Activated CD4-positive, alpha-beta T cell treated with anti-CD3 and anti-CD28 coated beads, Interleukin-2, Interleukin-4, amounts not matched to agents 100 ng/mL and 50 ng/mL, durations not matched to agents 16 hours and 8 hours (primary cell): ENCODE measurements at places on chromosomes 7 and 10.

- DNase-seq = no peak
Measured at GRCh38 chr7:42687211-42688055, 224.4 kb downstream of the C7orf25 start.

- DNase-seq = no peak
Measured at GRCh38 chr7:43650457-43651052, 67.6 kb downstream of the STK17A start.

DNA sequence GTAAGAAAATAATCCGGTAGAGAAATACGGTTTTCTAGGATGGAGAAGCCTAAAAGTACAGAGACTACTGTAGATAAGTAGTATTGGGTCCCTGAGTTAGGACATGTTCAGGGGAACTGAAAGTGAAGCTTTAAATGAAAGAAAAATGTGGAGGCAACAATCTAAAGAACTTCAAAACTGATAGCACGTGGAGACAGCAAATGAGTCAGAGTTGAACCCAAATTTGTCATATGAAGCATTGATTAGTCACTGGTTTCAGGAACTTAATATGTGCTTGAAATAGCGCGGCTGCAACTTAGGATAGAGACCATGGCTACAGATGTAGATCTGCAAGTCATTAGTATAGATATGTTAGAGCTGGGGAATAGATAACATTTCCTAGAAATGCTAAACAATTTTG, 1138.6 kb upstream of the SORCS1 start:
- DNase-seq = no peak

GRCh38 chr7:157932498-157933218, 595.9 kb downstream of the DNAJB6 start:
- peak; percentile 8 for DNase-seq

DNA sequence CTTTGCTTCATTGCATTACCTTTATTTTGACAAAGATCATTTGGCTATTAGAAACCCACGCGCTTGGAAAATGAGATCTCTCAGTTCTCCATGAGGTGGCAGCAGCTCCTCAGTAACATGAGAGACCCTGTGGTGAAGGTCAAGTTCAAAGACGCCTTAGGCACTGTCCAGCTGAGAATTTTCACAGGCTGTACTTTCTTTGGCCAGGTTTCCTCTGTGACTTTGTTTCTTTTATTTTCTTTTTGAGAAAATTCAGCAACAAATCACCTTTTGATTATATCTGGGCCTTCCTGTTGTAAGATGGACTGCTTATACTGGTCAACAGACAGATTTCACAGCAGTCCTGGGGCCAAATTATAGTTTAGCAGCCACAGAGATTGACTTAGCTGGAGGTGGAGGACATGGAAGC, 54.5 kb downstream of the RAB18 start:
- DNase-seq = peak; percentile 39
